ENCODE measurements at places on chromosomes 6 and 20.

- DNase-seq: no peak
These were observed 19.7 kb upstream of the SPAG4 start for GRCh38 chr20:35595901-35596300.

GRCh38 chr6:5729080-5729434, 277.7 kb downstream of the NRN1 start:
- DNase-seq: peak; percentile 18

- no peak for DNase-seq
These were observed 34.5 kb downstream of the BMP7 start for GRCh38 chr20:57231951-57232428.

DNA sequence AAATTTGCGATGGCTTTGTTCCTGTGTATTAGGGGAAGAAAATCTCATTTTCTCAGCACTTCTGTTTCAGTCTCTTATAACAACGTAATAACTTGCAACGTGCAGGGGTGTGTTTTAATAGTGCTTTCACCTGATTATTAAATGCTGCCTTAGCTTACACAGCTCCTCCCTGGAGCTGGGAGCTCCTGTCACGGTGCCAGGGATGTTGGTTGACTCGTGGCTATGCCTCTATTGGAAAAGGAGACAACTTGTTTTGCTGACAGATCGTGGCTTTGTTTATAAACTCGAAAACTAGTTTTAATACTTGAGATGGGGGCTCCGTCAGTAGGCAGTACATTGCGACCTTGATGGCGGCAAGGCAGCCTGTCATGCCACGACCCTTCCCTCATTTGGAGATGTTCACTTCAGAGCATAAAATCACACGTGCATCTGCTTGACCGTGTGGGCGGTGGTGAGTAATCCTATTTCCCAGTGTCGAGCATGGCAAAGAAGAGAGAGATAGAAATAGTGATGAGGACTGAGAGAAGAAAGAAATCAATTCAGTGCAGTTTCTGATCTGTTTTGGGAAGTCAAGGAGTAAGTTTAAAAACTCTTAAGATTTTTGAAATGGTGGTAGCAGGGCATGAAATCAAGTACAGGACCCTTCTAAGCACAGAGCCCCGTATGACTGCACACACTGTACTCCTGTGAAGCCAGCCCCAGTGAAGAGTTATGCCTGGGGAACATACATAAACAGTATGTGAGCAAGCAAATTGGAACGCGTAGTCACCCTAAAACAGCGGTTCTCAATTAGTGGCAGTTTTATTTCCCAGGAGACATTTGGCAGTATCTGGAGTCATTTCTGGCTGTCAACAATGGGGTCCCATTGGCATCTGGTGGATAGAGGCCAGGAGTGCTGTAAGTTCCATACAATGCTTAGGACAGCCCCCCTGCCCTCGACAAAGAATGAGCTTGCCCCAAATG, 147.2 kb downstream of the DOK5 start:
- no peak for DNase-seq

DNA sequence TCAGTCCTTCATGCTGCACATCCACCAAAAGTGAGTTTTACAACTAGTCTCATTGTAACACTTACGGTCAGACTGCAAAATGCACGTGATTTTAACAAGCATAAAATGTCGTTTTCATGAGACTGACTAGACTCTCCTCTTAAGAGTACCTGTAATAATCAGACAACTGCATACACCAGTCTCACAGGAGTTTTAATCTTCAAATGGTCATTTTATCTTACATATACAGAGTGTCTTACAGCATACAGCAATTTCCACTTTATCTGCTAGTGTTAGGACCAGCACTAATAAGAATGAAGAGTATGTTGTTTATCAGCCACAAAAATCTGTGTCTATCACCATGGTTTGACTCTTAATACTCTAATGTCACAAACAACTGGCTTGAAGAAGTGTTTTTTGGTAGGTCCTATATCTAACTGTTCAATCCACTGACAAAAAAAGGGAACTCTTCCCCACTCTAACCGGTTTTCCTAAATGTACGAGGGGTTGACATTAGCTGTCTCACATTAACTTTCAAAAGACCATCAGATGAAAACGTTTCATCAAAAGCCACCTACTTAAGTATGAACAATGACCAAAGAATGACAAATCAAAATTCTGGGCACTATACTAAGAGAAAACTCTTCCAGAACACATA, 1.5 kb upstream of the ASF1A start:
- no peak for DNase-seq

Data from NCI-H2107 (cell line).